ENCODE measurements at places on chromosomes 2 and 18.

DNA sequence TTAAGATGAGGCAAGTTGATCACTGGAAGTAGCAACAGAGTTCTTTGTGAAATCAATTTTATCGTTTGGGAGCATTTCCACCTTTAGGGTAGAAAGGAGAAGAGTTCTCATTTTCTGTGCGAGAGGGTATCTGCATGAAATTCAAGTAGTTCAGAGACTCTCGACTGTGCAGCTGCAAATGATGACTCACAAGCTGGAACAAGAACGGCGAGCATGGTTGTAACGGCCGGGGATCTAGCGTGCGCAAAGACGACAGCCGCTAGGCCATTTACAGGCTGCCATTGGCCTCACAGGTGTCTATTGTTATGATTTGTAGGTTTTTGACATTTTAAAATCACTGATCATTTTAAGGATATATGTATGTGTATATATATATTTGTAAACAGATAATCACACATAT, 5.2 kb downstream of the KLHL29 start:
- no peak for DNase-seq

DNA sequence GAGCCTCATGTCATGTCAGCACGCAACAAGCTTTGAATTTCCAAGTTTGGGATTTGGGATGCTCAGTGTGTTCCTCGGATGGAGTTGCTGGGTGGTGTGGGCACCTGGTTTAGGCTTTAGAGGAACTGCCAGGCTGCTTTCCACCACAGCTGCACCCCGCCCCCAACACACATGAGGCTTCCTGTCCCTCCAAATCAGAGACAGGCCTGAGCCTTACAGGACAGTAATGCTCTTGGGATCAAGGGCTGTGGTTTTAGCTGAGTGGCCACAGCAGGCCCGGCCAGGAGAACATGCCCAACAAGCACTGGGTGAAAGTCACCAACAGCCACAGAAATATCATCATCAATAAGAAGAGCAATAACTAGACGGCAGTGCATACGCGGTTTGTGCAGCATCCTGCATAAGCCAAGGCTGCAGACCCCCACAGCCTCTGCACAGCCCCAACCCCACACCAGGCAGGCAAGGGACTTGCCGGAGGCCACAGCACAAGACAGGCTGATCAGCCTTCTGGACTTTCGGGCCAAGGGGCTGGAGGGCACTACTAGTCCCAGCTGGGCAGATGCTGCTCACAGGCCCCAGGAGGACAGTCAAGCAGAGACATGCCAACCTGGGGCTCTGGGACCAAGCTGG, 29.7 kb upstream of the GPC1 start:
- DNase-seq: no peak

DNA sequence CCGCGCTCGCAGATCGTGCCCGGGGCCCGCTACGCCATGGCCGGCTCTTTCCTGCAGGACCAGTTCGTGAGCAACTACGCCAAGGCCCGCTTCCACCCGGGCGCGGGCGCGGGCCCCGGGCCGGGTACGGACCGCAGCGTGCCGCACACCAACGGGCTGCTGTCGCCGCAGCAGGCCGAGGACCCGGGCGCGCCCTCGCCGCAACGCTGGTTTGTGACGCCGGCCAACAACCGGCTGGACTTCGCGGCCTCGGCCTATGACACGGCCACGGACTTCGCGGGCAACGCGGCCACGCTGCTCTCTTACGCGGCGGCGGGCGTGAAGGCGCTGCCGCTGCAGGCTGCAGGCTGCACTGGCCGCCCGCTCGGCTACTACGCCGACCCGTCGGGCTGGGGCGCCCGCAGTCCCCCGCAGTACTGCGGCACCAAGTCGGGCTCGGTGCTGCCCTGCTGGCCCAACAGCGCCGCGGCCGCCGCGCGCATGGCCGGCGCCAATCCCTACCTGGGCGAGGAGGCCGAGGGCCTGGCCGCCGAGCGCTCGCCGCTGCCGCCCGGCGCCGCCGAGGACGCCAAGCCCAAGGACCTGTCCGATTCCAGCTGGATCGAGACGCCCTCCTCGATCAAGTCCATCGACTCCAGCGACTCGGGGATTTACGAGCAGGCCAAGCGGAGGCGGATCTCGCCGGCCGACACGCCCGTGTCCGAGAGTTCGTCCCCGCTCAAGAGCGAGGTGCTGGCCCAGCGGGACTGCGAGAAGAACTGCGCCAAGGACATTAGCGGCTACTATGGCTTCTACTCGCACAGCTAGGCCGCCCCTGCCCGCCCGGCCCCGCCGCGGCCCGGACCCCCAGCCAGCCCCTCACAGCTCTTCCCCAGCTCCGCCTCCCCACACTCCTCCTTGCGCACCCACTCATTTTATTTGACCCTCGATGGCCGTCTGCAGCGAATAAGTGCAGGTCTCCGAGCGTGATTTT, 7.6 kb downstream of the TBR1 start:
- no peak for DNase-seq

- no peak for DNase-seq
These were observed 147.1 kb downstream of the PIEZO2 start for GRCh38 chr18:11002277-11002676.

- no peak for DNase-seq
These were observed 2.8 kb downstream of the NCKAP1 start for GRCh38 chr2:183035298-183035953.

DNA sequence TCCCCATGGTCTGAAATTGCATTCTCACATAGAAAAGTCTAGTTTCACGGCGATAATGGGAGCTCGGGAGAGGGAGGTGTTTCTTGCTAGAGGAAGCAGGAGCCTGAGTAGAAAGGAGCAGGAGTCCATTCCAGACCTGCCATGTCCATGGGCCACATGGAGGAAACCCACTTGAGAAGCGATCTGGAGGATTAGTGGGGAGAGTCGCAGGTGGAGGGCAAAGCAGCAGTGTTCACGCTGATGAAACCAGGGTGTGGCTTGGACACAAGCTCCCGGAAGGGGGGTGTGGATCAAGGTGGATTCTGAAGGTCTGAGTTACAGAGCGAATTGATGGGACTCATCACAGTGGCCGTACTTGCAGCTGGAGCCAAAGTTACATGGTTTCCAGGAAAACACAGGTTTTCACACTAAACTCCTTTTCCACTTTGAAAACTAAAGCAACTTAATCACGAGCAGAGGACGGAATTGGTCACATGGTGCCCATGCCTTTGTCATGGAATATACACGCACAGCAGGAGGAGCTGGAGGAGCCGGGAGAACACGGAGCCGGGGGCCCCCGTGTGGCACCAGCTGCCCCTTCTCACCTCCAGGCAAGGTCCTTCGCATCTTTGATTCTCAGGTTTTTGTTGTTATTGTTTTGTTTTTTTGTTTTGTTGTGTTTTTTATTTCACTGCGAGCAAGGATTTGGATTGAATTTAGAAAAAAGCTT, 255.1 kb upstream of the MYT1L start:
- no peak for DNase-seq

- DNase-seq: no peak
These were observed 156.6 kb upstream of the LHCGR start for GRCh38 chr2:48912110-48912509.

DNA sequence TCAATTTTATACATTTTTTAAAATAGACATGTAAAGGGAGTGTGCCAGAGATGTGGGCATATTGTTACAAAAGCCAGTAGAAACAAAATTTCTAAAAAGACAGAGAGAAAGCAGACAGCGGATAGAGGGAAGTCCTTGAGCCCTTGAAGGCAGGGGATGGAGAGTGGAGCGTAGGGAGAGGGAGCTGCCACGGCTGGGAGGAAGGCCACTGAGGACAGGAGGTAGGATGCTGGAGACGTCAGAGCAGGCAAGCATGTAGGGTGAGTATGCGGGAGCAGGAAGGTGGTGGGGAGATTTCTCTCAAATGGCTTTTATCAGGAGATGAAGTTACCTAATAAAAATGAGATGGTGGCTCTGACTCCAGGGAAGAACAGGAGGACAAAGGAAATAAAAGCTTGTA, 24.0 kb upstream of the NCL start:
- no peak for DNase-seq

DNA sequence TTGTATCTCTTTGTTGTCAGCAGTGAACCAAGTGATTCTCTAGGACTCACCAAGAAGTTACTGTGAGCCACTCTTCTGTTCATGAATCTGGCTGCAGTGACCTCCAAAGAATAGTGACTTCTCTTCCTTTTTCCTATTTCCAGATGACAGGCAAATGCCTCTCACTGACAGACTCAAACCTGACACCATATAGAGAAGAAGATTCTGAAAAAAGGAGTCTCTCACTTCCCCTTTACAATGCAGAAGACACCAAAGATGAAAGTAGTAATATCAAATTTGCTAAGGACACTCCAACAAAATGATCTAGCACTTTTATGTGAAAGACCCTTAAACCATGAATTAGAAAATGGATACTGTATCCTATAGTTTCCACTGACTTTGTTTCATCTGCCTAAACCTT, 44.4 kb upstream of the SETBP1 start:
- DNase-seq: no peak

DNA sequence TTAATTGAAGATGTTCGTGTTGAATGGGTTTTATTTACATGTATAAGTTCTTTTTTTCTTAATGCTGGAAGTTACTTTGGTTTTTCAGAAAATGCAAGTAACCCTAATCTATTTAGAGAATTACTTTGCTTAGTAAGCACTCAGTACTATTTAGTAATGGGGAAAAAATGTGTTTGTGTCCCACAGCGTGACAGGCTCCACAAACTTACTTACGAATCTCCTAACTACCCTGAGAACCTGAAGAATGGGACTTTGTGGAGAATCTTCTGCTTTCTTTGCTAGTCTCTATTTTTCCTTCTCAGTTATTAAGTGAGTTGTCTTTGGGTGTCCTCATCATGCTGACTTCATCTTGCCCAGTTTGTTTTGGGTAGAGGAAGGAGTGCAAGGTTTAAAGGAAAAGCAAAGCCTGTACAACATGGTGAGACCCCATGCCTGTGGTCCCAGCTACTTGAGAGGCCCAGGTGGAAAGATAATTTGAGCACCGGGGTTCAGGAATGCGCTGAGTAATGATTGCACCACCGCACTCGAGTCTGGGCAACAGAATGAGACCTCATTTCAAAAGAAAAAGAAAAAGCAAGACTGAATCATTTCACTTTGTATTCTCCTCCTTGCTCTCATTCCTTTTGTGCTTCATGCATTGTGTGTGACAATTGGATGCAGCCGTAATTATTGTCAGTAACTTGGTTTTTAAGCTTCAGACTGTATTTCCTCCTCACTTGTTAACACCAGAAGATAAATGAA, 10.2 kb downstream of the NEDD4L start:
- DNase-seq: no peak

DNA sequence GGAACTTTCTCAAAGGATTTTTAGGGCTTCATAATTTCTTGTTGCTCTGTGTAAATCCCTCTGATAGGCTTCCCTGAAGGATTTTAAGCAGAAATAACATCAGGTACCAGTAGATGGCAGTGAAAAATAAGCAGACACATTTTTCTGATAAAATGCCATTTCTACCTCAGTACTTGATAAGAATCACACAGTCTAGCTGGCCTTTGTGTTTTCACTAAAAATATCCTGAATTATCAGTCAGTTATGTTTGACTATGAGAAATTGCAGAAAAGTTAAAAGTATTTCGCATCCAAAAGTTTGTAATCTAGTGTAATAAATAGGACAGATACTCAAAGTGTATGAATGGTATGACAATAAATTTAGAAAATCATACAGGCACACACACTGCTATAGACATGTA, 68.7 kb downstream of the DNAJC10 start:
- peak; percentile 14 for DNase-seq

- no peak for DNase-seq
These were observed 68.2 kb upstream of the HPCAL1 start for GRCh38 chr2:10234409-10235094.

GRCh38 chr18:60838677-60839076, 466.1 kb upstream of the MC4R start:
- no peak for DNase-seq

DNA sequence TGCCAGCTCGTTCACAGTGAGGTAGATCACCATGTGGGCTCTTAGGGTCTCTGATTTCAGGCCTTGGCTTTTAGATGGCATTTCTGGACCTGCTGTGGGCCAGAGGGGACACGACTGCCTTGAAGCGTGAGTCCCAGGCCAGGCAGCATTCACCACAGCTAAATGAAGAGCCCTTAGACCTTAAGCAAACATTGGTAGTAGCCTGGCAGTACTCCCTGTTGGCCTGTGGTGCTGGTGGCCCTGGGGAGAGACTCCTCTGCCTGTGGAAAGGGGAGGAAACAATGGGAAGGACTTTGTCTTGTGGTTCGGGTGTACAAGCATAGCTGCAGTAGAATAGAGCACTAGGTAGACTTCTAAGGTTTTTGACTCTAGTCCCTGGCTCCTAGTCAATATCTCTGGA, 456.0 kb upstream of the DCC start:
- no peak for DNase-seq

DNA sequence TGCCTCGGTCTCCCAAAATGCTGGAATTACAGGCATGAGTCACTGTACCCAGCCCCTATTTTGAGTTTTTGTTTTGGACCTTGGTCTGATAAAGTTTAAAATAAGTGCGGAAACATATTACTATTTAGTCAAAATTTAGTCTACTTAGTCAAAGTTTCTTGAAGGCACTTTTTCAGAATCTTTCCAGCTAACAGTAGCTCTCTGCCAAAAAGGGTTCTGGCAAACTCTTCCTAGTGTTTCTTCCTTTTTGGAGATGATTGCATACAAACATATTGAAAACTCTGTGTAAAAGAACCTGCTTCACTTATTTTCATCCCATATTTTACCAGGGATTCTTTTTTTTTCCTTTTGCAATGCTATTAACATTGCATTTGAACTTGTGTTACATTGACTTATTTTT, 28.8 kb downstream of the GMCL1 start:
- DNase-seq: no peak

DNA sequence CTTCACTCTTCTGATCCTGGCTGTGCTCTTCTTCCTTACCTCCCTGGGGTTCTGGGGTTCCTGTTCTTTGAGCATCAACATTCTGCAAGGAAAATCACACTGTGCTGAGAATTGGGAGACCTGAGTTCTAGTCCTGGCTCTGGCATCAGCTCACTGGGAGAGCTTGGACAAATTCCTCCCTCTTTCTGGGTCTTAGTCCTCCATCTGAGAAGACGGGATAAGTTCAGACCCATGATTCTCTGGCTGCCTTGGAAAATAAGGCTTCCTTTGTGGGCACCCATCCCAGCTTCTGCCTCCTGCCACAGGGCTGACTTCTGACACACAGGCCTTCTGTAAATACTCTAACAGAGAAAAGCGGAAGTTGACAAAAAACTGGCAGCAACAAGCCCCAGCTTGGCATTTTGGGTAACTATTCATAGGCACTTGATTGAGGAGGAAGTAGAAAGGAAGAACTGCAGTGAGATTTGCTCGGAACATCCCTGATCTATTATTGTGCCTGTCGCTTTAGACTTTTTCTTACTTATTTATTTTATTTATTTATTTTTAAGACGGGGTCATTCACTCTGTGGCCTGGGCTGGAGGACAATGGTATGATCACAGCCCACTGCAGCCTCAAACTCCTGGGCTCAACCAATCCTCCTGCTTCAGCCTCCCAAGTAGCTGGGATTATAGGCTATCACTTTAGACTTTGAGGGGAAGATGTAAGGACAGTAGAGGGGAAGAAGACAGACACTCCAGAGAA, 7.9 kb downstream of the PCBP1 start:
- DNase-seq: no peak

- no peak for DNase-seq
These were observed 219.5 kb upstream of the TANK start for GRCh38 chr2:160940699-160941098.

GRCh38 chr2:162258169-162258568, 14.9 kb upstream of the FAP start:
- DNase-seq: no peak

GRCh38 chr2:138115666-138116065, 151.4 kb downstream of the HNMT start:
- no peak for DNase-seq

GRCh38 chr2:172087207-172087779, 2.0 kb downstream of the DLX1 start:
- DNase-seq: no peak

GRCh38 chr18:31719363-31720006, 35.1 kb upstream of the B4GALT6 start:
- no peak for DNase-seq
